ENCODE measurements at places on chromosomes 12 and 14. TPM values are rescaled to one million over a fixed set of nuclear protein-coding genes. Genes with fewer than 3 reads are reported as not detected.

The GLT8D2 gene
- 1.3 TPM for total RNA-seq

The STXBP6 gene
- not detected for total RNA-seq

The MAP4K5 gene
- 28.4 TPM for total RNA-seq

GRCh38 chr12:110180591-110181005 is 56.4 kb downstream of the IFT81 start:
- DNase-seq: no peak

- peak; percentile 45 for DNase-seq
Observed at GRCh38 chr14:68463705-68464374, 329.0 kb downstream of the ZFP36L1 start.

GRCh38 chr12:15848606-15849005 is 33.6 kb upstream of the STRAP start:
- DNase-seq: no peak

- DNase-seq: peak; percentile 80
Observed at GRCh38 chr12:89346741-89347324, 5.5 kb downstream of the DUSP6 start.

GRCh38 chr12:6697584-6698351 is 2.8 kb downstream of the PIANP start:
- peak; percentile 45 for DNase-seq

DNA sequence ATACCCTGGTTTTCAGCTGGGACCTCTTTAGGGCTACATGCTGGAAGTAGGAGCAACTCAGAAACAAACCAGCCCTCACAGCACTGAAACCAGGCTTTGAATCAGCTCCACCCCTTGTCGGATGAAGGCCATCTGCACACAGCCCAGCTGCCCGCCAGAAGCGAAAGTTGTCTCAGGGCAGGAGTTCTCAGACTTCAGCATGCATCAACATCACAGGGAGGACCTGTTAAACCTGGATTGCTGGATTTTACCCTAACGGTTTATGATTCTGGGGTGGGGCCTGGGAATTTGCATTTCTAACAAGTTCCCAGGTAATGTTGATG is 10.9 kb downstream of the SYNDIG1L start:
- DNase-seq: no peak

GRCh38 chr12:104623883-104624282 is 167.1 kb downstream of the CHST11 start:
- DNase-seq: no peak

GRCh38 chr12:49903700-49904423 is at the start of gene FAIM2:
TSS of gene FAIM2 (minus strand) at chr12:49903900. CDS start at chr12:49903792, 108 bp downstream.
- no peak for DNase-seq

The CYP27B1 gene
- total RNA-seq: 3.9 TPM

The SMARCC2 gene
- total RNA-seq: 20.4 TPM

- peak; percentile 80 for DNase-seq
Observed at GRCh38 chr12:47903927-47904712, 674 bp downstream of the VDR start.

- DNase-seq: no peak
Observed at GRCh38 chr12:127126260-127126628, 1140.7 kb upstream of the TMEM132C start.

The PTGDR gene
- total RNA-seq: not detected

DNA sequence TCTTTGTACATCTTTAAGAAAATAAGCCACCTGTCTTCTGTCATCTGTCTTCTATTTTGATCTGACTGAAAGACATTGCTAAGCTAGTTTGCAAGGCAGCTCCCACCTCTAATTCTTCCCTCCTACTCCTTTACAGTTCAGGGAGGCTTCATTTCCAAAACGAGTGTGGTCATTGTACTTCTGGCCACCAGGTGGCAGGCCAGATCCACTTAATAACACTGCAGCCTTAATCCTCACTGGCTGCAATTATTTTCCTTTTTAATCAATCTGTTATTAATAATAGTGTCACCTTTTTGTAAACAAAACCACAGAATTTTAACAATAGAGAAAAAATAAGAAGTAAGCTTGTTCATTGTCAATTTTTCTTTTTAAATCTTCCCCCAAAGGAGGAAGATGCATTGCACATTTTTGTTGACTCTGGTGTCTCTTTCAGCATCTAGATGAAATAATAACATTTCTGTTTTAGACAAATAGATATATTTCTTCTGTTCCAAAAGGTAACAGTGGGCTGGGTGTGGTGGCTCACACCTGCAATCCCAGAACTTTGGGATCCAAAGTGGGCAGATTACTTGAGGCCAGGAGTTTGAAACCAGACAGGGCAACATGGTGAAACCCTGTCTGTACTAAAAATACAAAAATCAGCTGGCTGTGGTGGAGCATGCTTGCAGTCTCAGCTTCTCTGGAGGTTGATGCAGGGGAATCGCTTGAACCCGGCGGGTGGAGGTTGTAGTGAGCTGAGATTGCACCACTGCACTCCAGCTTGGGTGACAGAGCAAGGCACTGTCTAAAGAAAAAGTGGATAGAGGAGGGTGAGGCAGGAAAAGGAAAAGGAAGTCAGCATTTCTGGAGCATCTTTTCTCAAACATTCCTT is 23.3 kb downstream of the GABARAPL1 start:
- peak; percentile 28 for DNase-seq

The MORN3 gene
- total RNA-seq: 0.79 TPM

- DNase-seq: no peak
Observed at GRCh38 chr12:58171914-58172313, 230.5 kb downstream of the ATP23 start.

DNA sequence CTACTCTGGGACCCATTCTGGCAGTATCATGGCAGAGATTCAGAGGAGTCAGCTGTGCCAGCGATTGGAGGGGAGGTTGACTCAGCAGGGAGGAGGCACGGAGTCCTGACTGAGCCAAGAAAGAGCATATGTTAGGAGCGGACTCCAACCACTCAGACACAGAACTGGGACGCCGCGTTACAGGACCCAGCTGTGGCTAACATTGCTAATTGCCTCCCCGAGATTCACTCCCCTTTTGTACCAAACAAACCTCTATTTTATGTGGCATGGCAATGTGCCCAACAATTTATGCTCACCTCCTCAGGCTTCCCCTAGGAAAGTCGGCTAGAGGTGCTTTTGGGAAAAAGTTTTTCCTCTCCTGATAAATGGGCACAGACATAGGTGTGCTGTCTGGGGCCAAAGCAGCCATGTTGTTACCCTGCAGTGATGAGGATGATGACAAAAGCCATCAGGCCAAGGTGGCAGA is 15.2 kb upstream of the CLIP1 start:
- DNase-seq: peak; percentile 28

DNA sequence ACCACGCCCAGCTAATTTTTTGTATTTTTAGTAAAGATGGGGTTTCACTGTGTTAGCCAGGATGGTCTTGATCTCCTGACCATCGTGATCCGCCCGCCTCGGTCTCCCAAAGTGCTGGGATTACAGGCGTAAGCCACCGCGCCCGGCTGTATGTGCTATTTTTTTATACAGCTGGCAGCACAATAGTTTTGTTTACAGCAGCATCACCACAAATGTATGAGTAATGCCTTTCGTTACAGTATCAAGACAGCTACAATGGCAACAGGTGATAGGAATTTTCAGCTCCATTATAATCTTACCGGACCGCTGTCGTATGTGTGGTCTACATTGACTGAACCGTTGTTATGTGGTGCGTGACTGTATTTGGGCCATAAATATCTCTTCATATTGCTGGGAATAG is 11.6 kb upstream of the MDM2 start:
- DNase-seq: no peak

DNA sequence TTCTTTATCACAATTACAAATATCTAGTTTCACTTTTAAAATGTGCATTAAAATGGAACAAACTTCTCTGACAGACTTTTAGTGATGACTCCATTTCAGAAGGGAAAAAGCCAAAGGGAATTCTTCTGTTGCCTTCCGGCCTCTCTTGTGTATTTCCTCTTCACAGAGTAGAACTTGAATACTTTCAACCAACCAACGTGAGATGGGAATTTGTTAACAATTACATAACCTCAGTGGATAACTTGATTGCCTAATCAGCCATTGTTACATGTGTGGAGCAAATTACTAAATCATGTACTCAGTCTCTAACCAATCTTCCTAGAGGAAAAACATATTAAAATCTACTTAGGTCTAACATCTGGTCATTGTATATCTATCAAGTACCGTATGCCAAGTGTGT is 291.1 kb downstream of the SYT1 start:
- peak; percentile 26 for DNase-seq

DNA sequence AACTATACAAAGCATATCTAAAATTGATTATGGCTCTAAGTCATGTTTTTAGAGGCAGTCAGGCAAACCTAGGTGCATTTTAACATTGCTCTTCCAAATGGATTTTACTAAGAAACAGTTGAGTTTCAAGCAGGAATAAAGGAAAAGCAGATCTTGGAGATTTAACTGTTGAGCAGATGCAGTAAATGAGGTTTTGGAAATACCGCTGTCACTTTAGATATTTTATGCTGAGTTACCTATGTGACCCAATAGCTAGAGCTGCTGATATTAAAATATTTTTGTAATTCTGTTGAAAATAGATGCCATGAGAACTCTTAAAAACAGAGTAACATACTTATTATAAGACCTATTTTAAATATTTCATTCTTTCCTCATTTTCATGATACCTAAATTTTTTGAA is 181.4 kb downstream of the SYT1 start:
- DNase-seq: no peak

- peak; percentile 63 for DNase-seq
Observed at GRCh38 chr12:69254046-69254445, 14.7 kb downstream of the CPSF6 start.

Data from bronchial epithelial cell (primary cell).